ENCODE measurements at places on chromosomes 2 and 18.

- DNase-seq, result no peak
These were observed 14.1 kb upstream of the CASP8 start for GRCh38 chr2:201246280-201246679.

DNA sequence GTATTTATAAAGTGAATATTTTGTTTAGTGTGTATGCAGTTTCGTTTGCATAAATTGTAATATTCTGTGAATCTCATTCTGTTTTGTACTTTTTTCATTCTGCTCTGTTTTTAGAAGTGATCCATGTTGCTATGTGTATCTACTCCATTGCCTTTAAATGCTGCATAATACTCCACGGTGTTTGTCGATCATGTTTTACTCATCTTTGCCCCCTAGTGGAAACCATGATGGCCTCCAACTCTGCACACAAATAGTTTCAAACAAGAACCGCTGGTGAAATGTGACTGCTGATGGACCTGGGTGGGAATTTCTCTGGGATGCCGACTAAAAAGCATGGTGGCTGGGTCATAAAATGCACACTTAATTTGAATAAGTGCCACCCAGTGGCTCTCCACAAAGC is 32.0 kb upstream of the SKOR2 start:
- DNase-seq, result no peak

- no peak for DNase-seq
These were observed 2.5 kb upstream of the TTLL4 start for GRCh38 chr2:218708086-218708485.

DNA sequence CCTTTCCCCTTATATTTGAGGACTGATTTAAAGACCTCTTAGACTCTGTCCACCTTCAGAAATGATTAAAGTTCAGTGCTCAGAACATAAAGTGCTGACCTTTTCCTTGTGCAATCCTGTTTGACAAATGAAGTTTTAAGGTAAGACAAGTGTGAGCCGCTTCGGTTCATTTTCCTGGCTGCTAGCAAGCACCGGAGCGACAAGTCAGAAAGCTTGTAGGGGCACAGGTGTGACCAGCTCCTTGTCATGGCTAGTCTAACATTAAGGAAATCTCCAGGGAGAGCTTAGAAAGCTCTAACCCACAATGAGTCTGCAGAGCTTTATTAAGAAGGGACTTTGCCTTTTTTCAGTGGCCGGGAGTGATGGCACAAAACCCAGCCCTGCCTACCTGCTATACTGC is 2.3 kb upstream of the NCKAP5 start:
- no peak for DNase-seq

GRCh38 chr18:57859314-57859713 is 56.2 kb upstream of the ATP8B1 start:
- no peak for DNase-seq

- no peak for DNase-seq
These were observed 157.4 kb downstream of the TAF4B start for GRCh38 chr18:26383454-26384270.

GRCh38 chr2:177724398-177725287 is 332.1 kb downstream of the AGPS start:
- no peak for DNase-seq

DNA sequence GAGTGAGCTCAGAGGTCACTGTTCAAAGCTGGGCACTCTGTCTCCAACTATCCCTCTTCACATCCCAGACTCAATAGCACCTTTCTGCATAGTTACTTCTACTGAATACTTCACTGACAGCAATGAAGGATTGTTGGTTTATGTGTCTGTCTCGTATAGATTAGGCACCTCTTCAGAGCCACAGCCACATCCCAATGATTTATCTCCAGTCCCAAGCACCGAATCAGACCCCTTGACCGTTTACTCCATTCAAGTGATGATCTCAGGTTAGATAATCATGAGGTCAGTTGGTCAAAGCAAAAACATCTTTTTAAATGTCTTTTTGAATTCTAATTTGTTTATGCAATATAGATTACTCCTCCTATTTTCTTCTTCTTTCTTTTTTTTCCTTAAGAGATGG is 14.7 kb downstream of the NEDD4L start:
- no peak for DNase-seq

GRCh38 chr18:35203067-35203466 is 37.8 kb upstream of the ZNF397 start:
- DNase-seq, result no peak

DNA sequence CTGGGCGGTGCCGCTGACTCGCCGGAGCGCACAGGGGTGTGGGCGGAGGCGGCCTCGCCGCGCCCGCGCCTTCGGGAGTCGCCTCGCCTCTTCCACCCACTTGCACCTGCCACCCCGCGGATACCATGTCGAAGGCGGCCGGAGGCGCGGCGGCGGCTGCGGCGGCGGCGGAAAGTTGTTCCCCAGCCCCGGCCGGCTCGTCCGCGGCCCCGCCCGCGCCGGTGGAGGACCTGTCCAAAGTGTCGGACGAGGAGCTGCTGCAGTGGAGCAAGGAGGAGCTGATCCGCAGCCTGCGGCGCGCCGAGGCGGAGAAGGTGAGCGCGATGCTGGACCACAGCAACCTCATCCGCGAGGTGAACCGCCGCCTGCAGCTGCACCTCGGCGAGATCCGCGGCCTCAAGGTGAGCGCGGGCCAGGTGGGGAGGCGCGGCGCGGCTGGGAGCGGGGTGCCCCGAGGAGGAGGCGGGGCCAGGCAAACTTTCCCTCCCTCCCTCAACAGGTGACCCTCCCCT is 766 bp downstream of the CCDC85A start:
- DNase-seq, result no peak

GRCh38 chr18:74288041-74288440 is 3.7 kb downstream of the CYB5A start:
- no peak for DNase-seq

DNA sequence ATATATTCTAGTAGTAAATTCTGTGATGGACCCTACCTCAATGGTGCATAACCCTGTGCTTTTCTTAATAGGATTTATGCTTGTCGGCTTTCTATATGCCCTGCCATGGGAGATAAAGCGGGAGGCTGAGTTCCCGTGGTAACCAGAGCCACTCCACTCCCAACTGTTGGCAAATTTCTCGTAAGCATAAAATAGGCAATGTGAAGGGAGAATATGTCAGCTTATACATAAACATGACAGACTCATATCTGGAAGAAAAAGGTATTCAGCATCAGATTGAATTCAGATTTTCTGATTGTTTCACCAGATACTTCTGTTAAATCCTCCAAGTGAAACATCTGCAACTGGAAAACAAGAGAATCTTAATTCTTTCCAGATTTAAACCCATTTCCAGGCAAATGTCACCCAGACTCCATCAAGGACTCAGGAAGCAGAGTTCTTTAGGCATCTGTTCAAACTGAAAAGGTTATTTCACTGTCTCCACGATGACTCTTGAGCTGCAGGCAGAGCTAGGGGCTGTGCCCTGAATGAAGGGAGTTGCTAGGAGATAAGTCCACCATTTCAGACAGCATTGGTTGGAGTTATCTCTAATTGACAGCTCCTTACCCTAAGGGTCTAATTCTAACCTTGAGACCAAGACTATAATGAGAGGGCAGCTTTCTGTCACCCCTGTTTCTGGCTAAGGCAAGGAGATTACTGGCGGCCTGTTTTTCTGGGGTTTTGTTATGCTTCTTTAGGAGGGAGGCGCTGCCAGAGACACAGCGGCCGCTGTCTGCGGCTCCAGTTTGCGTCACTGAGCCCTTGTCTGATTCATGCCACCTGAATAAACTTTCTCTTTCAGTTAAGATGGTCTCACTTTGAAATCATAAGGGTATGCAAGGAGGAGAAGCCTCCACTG is 381.3 kb downstream of the SOX11 start:
- DNase-seq, result no peak

- no peak for DNase-seq
These were observed 26.8 kb upstream of the CABLES1 start for GRCh38 chr18:23108496-23108895.

- DNase-seq, result no peak
These were observed 208.1 kb upstream of the KLHL14 start for GRCh38 chr18:32980896-32981295.

DNA sequence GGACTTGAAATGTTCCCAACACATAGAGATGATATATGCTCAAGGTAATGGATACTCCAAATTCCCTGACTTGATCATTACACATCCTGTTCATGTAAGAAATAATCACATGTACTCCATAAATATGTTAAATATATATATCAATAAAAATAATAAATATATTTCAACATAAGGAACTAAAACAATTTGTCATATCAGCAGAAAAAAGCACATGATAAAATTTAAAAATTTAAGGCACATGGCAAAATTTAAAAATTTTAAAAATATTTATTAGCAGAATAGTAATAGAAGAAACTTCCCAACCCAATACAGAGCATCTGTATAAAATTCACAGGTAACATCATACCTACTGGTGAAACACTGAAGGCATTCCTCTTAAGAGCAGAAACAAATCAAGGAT is 109.6 kb upstream of the KYNU start:
- DNase-seq, result no peak

GRCh38 chr2:54880428-54880827 is 157.0 kb downstream of the EML6 start:
- DNase-seq, result no peak
